ENCODE measurements at places on chromosomes 16 and 17. TPM values are rescaled to one million over a fixed set of nuclear protein-coding genes. Genes with fewer than 3 reads are reported as not detected.

DNA sequence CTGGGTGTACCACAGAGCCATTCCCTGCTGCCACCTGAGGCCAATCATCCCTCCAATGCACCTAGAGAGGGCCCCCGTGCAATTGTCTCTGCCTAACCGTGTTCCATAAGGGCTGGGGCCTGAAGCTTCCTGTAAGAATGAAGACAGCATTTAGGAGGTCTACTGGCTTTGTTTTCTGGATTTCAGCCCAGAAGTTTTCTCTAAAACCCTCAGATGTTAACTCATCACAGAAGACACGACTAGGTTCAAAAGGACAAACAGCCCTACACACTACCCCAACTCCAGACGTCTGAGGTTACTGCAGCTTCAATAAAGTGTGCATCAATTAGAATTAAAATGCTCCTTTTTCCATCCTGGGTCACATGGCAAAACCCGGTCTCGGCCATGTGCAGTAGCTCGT, 10.8 kb upstream of the DRG2 start:
- H3K27me3 ChIP-seq, result peaks cover 11% of the 10 kb centered on the region
- H3K27ac ChIP-seq, result no peak overlapping the region
- no peak overlapping the region for H3K4me3 ChIP-seq
- DNase-seq, result no peak
- H3K36me3 ChIP-seq, result no peaks in the 10 kb centered on the region

DNA sequence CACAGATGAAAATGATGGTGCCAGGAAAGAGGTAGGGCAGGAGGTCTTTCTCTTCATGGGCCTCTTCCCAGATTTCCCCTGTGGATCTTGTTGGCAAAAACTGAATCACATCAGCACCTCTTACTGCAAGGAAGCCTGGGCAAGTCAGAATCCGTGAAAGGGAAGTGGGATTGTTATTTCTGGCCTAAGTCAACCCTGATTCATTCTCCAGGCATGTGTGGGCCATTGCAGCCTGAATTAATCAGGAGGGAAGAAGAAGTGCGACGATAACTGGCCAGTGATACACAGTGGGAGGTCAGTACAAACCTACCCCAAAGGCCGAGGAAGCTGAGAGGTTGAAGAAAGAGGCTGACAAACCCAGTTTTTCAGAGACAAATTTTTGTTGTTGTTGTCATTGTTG, 17.9 kb upstream of the NSMCE1 start:
- peaks cover 8% of the 10 kb centered on the region for H3K36me3 ChIP-seq
- H3K27ac ChIP-seq, result no peak overlapping the region
- no peak overlapping the region for H3K4me3 ChIP-seq
- peaks cover 90% of the 10 kb centered on the region for H3K4me1 ChIP-seq
- DNase-seq, result no peak

GRCh38 chr16:17301593-17302135, 169.1 kb downstream of the XYLT1 start:
- H3K27ac ChIP-seq, result no peak overlapping the region
- no peak overlapping the region for H3K4me3 ChIP-seq
- no peaks in the 10 kb centered on the region for H3K36me3 ChIP-seq
- no peaks in the 10 kb centered on the region for H3K27me3 ChIP-seq
- no peak for DNase-seq

GRCh38 chr17:19336938-19337711, 25.4 kb downstream of the B9D1 start:
- H3K27ac ChIP-seq, result no peak overlapping the region
- no peaks in the 10 kb centered on the region for H3K36me3 ChIP-seq
- H3K27me3 ChIP-seq, result peaks cover 42% of the 10 kb centered on the region

DNA sequence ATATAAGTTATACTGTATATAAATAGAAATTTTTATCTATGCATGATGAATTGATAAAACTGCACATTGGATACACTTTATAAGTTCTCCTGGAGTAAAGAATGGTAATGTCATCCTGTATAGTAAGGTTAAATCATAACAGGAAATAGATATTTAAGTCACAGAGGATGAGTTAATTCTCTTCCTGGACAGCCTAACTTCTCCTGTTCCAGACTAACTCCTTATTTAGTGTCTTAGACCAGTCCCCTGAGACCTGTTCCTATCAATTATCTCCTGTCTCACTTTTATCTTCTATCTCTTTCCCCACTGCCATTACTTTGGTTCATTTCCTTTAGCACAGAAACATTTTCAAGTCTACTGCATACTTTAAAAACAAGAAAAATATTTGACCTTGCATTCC, 46.5 kb downstream of the SSH2 start:
- H3K4me1 ChIP-seq, result peaks cover 16% of the 10 kb centered on the region
- no peaks in the 10 kb centered on the region for H3K36me3 ChIP-seq
- peak overlapping the region; percentile 18 for H3K27ac ChIP-seq
- no peak overlapping the region for H3K4me3 ChIP-seq
- H3K27me3 ChIP-seq, result no peaks in the 10 kb centered on the region
- DNase-seq, result no peak

DNA sequence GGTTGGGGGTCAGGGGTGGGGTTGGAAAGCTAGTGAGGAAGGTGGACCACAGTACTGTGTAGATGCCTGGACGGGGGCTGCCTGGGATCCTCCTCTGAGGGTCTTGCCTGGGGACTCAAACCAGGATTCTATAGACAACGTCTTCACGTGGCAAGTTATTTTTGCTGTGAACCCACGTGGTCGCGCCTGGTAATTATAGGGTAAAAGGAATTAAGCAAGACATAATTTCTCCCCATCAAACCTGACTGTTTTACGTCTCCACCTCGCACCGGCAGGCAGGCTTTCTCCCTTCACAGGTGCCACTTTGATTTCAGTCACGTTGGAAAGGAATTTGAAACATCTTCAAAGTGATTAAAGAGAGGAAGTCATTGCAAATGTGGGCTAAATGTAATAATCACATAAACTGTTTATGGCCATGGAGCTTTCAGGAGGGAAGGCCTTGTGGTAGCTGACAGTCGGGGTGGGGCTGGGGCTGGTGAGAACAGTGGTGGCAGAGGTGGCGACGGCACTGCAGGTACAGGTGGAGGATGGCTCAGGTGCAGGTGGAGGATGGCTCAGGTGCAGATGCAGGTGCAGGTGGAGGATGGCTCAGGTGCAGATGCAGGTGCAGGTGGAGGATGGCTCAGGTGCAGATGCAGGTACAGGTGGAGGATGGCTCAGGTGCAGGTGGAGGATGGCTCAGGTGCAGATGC, 197.1 kb upstream of the NLRP1 start:
- H3K27ac ChIP-seq, result no peak overlapping the region
- no peak overlapping the region for H3K4me3 ChIP-seq
- H3K27me3 ChIP-seq, result peaks cover 43% of the 10 kb centered on the region
- DNase-seq, result no peak
- H3K4me1 ChIP-seq, result peaks cover 1% of the 10 kb centered on the region

The TBC1D3G gene
- 7.2 TPM for total RNA-seq

DNA sequence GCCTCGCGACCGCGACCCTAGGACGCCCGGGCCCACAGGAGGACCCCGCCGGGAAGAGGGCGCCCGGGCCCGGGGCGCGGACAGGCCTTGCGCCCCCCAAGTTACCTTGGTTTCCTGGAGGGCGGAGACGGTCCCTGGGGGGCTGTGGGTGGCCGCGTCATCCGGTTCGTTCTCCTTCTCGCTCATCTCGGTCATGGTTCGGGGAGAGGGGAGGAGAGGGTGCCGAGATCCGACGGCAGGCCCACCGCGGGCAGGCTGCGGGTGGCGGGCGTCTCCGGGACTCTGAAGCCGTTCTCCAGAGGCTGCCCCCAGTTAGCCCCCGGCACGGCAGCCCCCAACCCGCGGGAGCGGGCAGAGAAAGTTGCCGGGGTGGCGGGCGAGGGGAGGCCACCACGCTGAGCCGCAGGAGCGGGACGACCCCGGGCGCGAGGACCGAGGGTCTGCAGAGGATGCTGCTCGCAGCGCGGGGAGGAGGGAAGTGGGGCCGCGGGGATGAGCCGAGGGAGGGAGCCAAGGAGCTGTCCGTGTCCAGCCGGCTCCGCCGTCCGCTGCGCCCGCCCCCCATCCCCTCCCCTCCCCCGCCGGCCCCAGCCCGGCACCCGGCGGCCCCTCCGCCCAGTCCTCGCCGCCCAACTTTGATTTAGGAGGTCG, at the start of gene STAC2:
Gene STAC2 (minus strand): TSS at position 638 of the 651 bp plus-strand sequence. CDS start 443 bp downstream, at position 195.
- peaks cover 6% of the 10 kb centered on the region for H3K4me1 ChIP-seq
- H3K36me3 ChIP-seq, result no peaks in the 10 kb centered on the region
- H3K27me3 ChIP-seq, result peaks cover 50% of the 10 kb centered on the region
- peak within 1 kb of the TSS; percentile 79 for H3K4me3 ChIP-seq

DNA sequence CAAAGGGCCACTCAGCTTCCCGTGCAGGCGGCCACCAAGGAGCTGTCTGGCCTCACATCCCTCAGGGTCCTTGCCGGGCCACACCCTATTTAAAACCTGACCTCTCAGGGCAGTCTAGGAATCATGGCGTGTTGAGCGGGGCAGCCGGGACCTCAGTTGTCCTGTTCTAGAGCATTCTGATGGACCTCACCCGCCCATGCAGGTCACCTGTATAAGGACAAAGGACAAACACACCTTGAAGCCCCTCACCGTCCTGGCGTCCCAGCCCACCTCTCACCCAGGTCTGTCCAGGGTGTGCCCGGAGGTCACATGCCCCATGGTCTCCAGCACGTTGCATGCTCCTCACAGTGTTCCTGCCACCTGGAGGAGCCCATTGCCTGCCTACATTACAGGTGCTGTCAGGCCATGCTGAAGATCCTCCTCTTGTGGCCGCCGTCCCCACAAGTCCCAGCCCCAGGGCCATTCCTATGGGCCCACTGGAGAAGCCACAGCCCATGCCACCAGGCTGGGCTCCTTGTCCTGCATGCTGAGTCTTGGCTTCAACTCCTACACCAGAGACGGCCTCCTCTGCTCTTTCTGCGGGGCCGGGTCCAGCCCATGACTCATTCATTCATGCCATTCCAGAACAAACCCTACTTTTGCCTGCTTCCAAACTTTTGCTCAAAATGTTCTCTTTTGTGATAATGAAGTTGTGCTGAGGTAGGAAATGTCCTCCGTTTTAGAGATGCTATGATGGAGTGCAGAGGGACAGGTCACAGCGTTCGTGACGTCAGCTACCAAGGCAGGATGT, 46.3 kb downstream of the PEMT start:
- H3K27me3 ChIP-seq, result no peaks in the 10 kb centered on the region
- H3K36me3 ChIP-seq, result no peaks in the 10 kb centered on the region
- H3K4me3 ChIP-seq, result no peak overlapping the region
- no peaks in the 10 kb centered on the region for H3K4me1 ChIP-seq
- H3K27ac ChIP-seq, result no peak overlapping the region

GRCh38 chr16:13767215-13767614, 152.7 kb upstream of the ERCC4 start:
- DNase-seq, result no peak
- no peaks in the 10 kb centered on the region for H3K4me1 ChIP-seq
- no peaks in the 10 kb centered on the region for H3K27me3 ChIP-seq

- no peaks in the 10 kb centered on the region for H3K27me3 ChIP-seq
- DNase-seq, result no peak
- H3K27ac ChIP-seq, result no peak overlapping the region
- no peak overlapping the region for H3K4me3 ChIP-seq
- H3K4me1 ChIP-seq, result no peaks in the 10 kb centered on the region
- no peaks in the 10 kb centered on the region for H3K36me3 ChIP-seq
These were observed 244.6 kb upstream of the PSMD7 start for GRCh38 chr16:74052016-74052415.

The CCDC57 gene
- 76.9 TPM for total RNA-seq

DNA sequence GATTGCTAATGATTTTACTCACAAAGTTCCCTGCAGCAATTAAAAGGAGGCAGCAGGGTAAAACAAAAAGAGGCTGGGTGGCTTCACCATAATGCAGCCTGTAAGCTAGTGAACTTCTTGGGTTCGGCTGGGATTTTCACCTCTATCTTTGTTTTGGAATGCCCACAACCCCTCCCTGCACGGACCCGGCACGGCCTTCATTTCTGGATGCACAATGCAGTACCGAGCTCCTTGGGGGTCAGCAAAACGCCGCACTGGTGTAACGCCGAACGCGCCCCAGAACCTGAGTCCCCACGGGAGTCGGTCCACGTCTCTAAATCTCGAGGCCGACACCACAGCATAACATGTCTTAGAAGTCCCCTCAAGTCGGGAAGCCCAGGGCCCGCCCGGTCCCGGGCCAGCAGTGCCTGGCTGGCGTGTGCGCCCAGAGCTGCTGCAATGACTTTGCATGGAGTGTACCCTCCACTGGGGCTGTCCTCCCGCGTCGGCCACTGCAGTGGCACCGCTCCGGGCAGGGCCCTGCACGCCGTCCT, 759 bp downstream of the UBE2O start:
- peaks cover 50% of the 10 kb centered on the region for H3K4me1 ChIP-seq
- H3K36me3 ChIP-seq, result no peaks in the 10 kb centered on the region
- no peak for DNase-seq
- no peak overlapping the region for H3K27ac ChIP-seq

The CACNG5 gene
- total RNA-seq, result not detected

DNA sequence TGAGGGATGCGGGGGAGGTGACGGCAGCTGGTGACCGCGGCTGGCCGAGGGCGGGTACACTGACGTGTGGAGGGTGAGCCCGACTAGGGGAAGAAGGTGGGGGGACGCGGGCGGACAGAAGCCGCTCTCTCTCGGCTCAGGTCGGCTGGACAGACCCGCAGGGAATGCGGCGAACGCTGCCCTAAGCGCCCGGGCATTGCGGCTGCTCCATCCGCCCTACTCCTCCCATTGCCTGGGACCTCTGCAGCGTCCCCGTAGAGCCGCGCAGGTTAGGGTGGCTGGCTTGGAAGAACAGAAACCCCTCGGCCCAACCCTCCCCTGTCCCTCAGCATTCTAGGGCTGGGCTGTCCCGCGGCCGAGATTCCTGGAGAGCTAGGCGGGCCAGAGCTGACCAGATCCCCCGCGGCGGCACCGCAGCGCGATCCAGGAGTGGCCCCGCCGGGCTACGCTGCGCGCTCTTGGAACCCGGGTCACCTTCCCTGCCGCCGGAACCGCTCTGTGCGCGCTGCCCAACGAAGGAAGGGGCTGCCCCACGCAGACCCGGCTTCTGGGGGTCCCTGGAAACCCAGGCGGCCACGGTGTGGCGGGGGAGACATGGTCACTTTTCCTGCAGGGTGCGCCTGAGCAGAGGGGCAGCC, 3.0 kb downstream of the DLX4 start:
- H3K27ac ChIP-seq, result no peak overlapping the region
- peak overlapping the region; percentile 71 for H3K4me3 ChIP-seq
- DNase-seq, result peak; percentile 36

All from activated T-cell treated with anti-CD3 and anti-CD28 coated beads, Interleukin-2, amount 50 U/mL, for 72 hours (primary cell).